GM06990 (cell line): ENCODE measurements at places on chromosomes 12 and 14.

DNA sequence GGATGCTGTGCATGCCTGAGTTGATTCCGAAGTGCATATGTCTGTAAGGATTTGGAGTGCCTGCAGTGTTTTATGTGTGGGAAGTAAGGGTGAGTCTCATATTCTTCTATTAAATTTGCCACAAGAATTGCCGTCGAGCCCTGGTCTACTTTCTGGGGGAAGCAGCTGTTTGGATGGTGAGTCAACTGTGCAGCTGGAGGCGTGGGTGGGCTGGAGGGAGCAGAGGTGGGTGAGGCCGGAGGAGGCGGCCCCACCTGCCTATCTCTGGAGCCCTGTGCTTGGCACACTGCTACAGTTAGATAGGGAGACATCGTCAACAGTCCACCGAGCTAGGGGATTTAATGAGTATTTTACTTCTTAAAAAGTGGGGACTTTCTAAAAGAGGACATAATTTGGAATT lies 9.7 kb downstream of the GLRX5 start:
- no peak for DNase-seq

DNA sequence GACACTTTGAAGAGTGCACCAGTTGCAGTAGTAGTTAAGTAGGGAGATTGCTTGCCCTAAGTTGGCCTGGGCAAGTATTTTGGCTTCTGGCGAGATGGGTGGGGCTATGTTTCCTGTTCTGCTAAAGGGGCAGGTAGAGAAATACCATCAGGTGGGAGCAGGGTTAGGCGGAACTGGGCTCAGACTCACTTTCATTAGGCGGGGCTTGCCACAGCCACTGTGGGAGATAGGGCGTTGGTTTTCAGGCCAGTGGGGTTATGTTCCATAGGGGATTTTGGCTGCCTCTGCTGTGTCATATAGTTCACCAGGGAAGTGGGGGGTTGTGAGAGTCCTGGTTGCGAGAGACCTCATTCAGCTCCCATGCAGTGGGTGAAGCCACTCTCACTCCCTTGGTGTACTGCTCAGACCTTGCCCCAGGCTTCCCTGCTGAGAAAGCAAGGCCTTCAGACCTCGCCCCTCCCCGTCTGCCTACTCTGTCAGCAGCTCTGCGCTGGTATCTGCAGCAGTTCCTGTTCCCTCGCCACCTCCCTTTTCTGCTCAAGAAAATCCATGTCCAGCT lies 43.3 kb downstream of the AEBP2 start:
- DNase-seq, result peak; percentile 69

DNA sequence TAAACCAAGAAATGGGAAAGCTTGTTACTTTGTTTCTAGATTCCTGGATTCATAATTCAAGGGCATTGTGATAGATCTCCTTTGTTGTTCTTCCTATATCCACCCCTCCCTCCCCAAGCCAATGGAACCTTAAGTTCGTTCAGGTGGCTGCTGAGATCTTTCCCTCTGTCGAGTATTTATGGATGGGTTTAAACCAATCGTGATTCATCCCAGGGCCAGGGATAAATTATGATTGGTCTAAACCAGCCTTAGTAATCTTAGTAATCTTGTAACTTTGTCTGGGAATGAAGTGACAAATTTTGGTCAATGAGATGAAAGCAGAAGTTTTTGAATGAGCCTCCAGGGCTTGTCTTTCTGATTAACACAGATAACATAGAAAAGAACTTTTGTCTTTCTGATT lies 56.1 kb upstream of the PCED1B start:
- no peak for DNase-seq

DNA sequence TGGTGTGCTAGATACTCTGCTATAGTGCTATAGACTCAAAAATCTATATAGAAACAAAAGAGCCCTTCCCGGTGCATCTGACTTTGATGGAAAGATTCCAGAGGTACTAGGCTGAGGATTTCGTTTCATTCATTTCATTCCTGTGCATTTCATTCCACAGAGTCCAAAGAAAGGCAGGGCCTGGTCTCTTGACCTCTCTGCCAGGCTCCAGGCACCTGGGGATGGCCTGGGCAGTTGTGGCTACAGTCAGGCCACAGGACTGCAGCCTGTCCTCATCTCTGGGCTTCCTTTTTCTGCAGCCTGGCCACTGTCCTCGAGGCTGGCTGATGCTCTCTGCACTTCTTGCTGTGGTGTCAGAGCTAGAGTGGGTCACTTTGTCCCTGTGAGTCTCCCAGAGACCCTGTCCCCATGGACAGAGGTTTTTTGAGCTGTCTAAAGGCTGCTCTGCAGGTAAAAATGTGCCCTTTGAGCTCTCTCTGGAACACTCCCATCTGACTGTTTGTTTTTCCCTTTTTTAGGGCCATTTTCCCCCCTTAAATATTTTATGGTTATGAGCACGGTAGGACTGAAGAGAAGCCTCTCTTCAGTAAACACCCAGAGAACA lies 3.2 kb upstream of the VDR start:
- no peak for DNase-seq

DNA sequence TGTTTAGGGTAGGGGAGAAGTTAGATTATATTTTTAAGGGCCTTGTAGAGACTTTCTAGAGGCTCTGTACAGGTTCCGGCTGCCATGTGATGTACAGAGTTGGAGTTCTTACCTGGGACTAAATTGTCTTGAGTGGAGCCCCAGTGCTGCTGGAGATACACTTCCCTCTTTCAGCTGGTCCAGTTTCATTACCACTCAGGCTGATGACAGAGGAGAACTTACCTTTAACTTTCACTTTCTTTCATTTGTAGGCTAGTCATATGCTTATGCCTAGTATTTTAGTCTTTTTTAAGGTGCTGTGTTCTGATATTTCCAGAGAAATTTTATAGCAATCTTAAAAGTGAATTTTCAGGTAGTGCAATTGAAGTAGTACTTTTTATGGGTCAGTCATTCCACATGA lies 117.3 kb downstream of the ERC1 start:
- DNase-seq, result peak; percentile 50

GRCh38 chr12:108548954-108549521 lies 11.9 kb downstream of the SART3 start:
- no peak for DNase-seq

DNA sequence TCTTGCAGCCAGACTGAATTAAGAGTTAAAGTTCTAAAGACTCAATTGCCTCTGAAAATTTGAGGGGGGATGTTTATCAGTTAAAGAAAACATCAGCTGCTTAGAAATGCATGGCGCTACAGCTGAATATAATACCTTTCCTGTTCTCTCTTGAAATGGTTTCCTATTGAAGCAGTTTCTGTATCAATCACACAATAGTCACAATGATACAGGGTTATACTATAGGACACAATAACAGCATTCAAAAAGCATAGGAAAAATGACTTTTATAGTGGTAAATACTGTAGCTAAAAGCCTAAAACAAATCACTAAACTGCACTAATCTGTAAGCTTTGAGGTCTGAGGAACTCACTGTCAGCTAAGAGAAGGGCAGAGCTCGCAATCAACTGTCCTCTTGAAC lies 15.2 kb downstream of the MDGA2 start:
- DNase-seq, result no peak

DNA sequence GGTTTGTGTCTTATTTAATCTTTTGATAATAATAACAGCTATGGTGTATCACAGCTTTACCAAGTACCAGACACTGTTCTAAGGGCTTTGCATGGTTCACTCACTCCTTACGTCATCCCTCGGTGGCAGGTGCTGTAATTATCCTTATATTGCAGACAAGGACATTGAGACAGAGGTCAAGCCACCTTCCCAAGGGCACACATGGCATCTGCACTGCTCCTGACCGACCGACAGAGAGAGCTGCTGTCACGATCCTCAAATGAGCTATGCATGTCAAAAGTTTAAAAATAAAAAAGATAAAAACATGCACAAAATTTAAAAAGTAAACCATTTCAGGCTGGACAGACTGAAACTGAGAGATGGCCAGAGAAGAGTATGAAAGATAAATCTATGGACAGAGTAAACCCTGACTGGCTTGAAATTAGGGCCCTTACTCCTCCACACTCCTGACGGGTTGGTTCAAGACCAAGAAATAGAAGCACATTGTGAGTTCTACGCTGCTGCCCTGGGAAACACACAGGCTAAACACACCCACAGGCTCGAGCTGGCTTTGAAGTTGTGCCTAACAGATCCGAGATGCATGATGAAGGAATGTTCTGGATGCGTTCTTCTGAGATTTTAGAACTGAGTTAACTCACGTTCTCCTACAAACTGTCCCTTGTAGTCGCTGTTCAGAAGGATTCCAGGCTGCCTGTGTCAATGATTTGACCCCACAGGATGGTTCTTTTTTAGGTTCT lies 268.7 kb downstream of the ZFP36L1 start:
- no peak for DNase-seq

DNA sequence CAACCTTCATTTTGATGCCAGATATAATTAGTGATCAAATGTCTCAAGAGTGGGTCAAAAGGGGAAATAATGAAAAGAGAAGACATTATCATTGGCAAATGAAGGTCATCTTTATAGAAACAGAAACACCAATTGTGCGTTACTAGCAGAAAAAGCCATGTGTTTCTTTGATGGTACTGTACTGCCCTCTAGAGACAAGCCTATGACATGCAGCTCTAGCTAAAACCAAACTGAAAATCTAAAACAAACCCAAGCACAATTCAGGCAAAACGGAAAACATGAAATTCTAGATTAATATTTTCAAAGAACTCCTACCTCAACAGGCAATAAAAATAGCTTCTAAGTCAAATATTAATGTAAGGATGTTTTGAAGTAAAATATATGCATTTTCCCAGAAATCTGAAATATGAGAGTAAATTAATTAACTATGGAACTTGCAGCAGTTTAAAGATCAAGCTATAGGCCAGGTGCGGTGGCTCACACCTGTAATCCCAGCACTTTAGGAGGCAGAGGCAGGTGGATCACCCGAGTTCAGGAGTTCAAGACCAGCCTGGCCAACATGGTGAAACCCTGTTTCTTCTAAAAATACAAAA lies 115.4 kb downstream of the KLHL28 start:
- no peak for DNase-seq

GRCh38 chr12:49079793-49080192 lies 10.0 kb upstream of the RHEBL1 start:
- no peak for DNase-seq

DNA sequence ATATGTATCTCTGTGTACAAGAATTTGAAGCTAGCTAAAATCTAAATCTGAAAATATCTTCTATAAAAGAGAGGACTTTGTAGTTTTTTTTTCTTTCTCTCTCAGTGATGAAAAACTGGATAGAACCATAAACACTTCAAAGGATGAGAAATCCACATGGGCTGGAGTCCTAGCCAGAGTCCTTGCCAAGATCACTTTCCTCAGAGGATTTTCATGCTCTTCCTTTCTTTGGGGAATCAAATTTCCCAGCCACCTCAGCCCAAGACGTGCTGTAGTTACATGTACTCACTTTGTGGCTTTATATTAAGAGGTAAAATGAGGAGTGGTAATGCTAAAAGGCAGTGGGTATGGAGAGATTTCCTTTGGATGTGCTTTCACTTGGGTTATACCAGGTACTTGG lies 110.3 kb downstream of the SLC38A1 start:
- no peak for DNase-seq

DNA sequence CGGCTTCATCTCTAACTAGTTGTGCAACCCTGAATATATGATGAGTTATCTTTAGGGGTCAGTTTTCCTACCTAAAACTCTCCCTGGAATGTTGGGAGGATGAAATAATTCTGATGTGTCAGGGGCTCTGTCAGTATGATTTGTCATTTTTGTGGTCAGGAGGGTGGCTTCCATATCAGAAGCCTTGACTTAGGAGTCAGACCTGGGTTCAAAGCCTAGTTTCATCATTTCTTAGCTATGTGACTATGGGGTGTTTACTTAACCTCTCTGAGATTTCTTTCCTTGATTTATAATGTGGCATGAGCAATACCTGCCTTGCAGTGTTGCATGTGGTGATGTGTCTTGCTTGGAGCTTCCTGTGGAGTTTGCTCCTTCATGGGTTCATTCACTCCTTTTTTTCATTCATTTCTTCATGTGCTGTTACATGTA lies 146.8 kb downstream of the CHST11 start:
- no peak for DNase-seq

- DNase-seq, result peak; percentile 77
Measured at GRCh38 chr12:14384783-14385638, 19.5 kb downstream of the ATF7IP start.

DNA sequence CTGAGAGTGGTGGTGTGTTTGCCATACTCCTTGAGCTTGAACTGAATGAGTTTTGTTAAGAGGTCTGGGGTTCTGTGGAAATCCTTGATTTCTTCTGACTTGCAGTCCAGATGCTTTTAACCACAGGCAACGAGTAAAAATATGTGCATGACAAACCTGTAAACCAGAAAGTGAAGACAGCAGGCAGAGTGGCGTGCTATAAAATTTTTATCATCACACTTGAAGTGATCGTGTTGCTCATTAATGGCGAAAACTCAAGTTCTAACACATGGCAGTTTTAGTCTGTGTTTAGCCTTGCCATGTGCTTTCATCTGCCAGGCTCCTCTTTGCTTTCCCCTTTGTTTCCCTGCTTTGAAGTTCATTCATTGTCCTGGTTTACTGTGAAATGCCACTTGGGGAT lies 28.0 kb downstream of the TXNRD1 start:
- no peak for DNase-seq

DNA sequence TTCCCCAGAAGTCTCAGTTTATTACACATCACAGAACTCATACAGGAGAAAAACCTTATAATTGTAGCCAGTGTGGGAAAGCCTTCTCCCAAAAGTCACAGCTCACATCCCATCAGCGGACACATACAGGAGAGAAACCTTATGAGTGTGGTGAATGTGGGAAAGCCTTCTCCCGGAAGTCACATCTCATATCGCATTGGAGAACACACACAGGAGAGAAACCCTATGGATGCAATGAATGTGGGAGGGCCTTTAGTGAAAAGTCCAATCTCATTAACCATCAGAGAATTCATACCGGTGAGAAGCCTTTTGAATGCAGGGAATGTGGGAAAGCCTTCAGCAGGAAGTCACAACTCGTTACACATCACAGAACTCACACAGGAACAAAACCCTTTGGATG lies 20.1 kb downstream of the ZNF84 start:
- no peak for DNase-seq

DNA sequence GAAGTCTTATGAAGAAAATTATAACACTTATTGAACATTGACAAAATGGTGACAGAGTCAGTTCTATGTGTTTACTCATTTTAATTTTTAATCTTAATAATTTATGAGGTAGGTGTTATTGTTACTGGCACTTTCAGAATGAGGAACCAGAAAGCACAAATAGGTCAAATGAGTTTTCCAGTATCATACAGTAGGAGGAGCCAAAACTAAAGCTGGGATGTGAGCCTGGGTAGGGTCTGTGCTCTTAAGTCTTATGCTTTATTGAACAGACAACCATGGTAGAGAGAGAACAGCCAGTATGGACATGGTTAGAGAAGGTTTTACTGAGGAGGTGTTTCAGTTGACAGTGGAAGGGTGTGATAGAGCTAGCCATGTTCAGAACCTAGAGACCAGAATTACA lies 775.7 kb downstream of the TMTC2 start:
- no peak for DNase-seq

- DNase-seq, result no peak
Measured at GRCh38 chr12:6996040-6996441, 22.2 kb downstream of the LPCAT3 start.

GRCh38 chr12:75481013-75481705 lies 604 bp downstream of the GLIPR1 start:
- no peak for DNase-seq

GRCh38 chr14:72680853-72681640 lies 212.9 kb downstream of the DPF3 start:
- DNase-seq, result no peak

GRCh38 chr12:77591959-77592743 lies 238.5 kb upstream of the NAV3 start:
- DNase-seq, result no peak
